ENCODE measurements at places on chromosomes 4 and X.

- DNase-seq, result no peak
Observed at GRCh38 chrX:115372152-115372551, 82.6 kb downstream of the LUZP4 start.

DNA sequence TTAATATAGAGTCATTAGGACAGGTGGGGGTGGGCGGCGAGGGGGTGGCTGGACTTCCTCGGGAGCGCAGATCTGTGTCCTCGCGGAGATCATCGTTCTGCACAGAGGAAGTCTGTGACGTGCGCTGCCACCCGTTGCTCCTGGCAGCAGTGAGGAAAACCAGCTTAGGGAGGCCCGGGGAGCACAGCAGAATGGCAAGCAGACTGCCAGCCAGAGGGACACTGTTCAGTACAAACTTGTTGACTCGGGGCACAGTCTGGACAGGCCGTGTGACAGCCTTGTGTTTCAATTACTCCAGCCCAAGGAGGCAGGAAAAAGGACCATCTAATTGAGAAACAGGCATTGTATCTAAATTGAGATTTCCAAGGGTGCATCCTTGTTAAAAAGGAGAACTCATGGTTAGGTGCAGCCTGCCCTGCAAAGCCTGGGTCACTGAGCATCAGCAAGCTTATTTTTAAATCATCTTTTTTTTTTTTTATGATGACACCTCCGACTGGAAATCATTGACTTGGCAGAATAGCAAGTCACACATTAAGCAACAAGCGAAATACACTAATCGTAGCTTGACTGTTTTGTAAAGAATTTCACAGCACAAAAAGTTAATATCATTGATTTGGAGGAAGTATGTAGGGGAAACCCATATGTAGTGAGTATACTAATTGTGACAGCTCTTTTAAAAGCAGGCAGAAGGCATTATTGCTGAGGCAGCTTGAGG lies 512.0 kb upstream of the FAT1 start:
- no peak for DNase-seq

- no peak for DNase-seq
Observed at GRCh38 chr4:101081695-101082369, 265.5 kb downstream of the PPP3CA start.

GRCh38 chr4:86730310-86730709 lies 118.9 kb downstream of the SLC10A6 start:
- no peak for DNase-seq

GRCh38 chr4:153850533-153851280 lies 61.8 kb upstream of the SFRP2 start:
- DNase-seq, result no peak

- no peak for DNase-seq
Observed at GRCh38 chr4:185283723-185284122, 74.3 kb downstream of the SNX25 start.

GRCh38 chrX:113651306-113651705 lies 810.7 kb upstream of the AMOT start:
- DNase-seq, result no peak

GRCh38 chrX:119755981-119756533 lies 2.3 kb upstream of the SOWAHD start:
- DNase-seq, result no peak
